ENCODE measurements at places on chromosomes 7 and 10.

DNA sequence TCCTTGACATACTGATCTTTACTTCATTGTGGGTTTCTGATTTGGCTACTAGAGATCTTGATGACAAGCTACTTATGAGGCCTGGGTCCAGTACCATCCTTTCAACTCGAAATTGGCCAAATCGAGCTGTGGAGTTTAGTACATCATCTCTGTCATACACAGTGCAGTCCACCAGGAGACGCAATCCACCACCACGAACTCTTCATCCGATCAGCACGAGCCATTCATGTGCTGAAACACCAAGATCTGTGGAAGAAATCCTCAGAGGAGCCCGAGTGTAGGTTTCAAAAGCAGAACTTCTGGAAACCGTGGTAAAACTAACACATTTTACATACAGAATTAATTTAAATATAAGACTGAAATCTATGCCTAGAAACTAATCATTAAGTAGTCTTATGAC, 14.2 kb downstream of the DNAJC9 start:
- peak; percentile 67 for DNase-seq

DNA sequence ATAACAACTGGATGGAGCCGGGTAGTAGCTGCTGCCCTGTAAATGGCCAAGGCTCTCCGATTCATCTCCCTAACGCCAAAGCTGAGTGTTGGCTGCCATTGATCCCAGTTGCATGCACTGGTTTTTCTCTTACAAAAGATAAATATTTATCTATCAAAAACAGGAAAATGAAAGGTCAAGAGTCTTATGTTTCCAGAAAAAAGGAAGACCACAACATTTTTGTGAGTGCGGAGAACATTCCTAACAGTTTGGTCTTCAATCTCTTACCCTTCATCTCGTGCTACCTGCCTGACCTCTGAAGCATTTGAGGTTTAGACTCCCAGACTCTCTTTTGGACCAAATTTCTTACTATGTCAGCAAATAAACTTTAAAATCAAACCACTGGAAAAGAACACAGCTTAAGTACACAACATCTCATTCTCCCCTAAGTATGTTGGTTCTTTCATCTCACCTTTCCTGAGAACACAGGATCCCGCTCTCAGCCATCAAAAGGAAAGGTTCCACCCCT, 61.6 kb downstream of the SORBS1 start:
- DNase-seq: no peak

GRCh38 chr10:35236739-35237138, 99.6 kb upstream of the CCNY start:
- no peak for DNase-seq

GRCh38 chr7:75756206-75756990, 15.6 kb downstream of the CCL26 start:
- no peak for DNase-seq

DNA sequence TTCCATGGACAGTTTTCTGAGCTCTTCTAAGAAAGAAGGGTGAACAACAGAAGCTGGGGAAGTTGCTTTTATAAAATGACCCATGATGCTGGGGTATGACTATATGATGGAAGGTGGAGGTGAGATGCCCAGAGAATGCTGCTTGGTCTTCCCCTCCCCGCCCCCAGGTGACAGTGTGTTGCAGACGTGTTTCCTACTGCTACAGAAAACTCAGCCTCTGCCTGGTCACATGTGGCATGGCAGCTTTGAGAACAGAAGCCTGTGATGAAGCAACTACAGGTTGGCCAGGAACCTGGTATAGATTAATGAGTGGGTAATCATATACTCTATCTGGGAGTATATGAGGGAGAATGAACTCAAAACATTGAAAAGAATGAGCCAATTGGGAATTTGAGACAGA, 67.1 kb downstream of the MTURN start:
- DNase-seq: no peak

- no peak for DNase-seq
Observed at GRCh38 chr7:99190359-99191009, 17.4 kb downstream of the KPNA7 start.

DNA sequence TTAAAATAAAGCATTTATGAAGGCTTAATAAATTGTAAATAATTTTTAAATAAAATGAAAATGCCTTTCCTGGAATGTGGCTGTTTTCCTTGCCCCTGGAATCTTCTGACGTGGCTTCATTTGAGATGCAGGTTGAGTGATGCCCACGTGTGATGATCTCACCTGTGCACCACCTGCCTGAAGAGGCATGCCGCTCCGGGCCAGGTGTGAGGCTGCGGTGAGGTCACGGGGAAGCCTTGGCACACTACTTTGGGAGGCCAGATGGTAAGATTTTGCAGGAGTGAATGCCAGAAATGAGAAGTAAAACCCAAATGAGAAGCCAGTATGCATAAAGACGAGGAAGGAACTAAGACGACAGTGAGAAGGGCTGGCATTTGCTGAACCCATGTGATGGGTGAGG, 36.2 kb downstream of the GOT1 start:
- DNase-seq: no peak

DNA sequence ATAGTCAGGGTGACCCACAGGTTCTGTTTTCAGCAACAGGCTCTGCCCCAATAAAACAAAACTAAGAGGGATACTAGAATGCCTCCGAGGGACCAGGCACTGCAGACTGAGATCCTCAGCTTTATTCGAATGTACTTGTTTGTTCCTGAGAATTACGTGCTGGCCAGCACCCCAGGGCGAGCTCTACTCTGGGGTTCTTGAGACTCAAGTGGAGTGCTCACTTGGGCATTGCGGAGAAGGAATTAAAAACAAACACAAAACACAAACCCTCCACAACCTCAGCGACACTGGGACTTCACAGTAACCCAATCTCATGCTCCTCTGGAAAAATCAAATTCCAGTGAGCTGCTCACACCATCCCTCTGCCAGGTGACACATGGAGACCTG, 250.7 kb downstream of the TNS3 start:
- DNase-seq: no peak

Measured in KBM-7 (cell line).